Upper lobe of left lung (tissue), 6 donors: ENCODE measurements at places on chromosomes 13 and 19. TPM values are rescaled to one million over a fixed set of nuclear protein-coding genes. Genes with fewer than 3 reads are reported as not detected.
A peak's percentile ranks its signal among the peaks of the same experiment; 100 is the strongest.

DNA sequence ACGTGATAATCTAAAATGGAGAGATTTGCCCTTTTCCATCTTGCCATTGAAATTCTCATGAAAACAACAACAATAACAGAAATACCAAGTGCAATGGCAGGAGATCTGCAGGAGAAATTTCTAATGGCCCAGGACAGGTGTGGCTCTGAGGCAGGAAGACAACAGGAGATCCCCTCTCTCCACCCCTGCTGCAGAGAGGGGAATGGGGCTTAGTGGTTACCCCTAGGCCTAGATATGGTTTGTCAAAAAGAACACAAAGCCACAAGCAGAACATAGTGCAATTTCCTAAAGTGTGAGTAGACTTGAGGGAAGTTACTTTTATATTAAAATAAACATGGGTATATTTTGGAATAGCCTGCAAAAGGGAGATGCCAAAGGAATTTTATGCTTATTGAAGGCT, 369.5 kb downstream of the KCNRG start:
- H3K27me3 ChIP-seq: no peaks in the 10 kb centered on the region
- no peak overlapping the region for H3K4me3 ChIP-seq
- peaks cover 12% of the 10 kb centered on the region for H3K4me1 ChIP-seq
- no peak overlapping the region for H3K27ac ChIP-seq

DNA sequence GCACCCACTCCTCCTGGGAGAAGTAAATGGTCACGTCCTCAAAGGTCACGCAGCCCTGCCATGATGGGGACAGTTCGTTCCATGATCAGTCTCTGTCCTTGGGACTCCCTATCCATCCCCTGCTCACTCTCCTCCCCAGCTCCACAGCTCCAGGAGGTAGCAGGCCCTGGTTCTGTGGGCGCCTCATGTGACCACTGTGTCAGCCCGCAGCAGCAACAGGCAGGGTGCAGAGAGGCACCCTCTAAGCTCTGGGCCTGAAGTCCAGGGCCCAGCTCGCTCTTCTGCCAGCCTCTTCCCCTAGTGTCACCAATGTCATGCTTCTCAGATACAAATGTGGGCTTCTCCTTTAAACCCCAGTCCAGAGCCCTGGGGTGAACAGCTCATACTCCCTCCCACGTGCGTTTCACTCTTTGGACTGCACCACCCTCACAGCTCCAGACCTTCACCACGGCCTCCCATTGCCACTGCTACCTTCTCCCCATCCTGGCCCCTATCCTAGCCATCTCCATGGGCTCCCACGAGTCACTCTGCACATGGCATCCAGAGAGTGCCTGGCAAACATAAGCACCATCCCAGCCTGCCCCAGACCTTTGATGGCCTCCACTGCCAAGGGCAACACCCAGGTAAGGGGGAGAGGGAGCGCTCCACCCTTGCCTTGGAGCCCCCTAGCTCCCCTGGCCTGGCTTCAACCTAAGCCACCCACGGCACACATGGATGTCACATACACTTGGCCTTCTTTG, 2.9 kb downstream of the ZNF792 start:
- H3K27ac ChIP-seq: peak overlapping the region; percentile 85
- peaks cover 26% of the 10 kb centered on the region for H3K4me1 ChIP-seq
- H3K36me3 ChIP-seq: peaks cover 45% of the 10 kb centered on the region
- no peak for DNase-seq
- H3K4me3 ChIP-seq: no peak overlapping the region
- H3K27me3 ChIP-seq: no peaks in the 10 kb centered on the region

DNA sequence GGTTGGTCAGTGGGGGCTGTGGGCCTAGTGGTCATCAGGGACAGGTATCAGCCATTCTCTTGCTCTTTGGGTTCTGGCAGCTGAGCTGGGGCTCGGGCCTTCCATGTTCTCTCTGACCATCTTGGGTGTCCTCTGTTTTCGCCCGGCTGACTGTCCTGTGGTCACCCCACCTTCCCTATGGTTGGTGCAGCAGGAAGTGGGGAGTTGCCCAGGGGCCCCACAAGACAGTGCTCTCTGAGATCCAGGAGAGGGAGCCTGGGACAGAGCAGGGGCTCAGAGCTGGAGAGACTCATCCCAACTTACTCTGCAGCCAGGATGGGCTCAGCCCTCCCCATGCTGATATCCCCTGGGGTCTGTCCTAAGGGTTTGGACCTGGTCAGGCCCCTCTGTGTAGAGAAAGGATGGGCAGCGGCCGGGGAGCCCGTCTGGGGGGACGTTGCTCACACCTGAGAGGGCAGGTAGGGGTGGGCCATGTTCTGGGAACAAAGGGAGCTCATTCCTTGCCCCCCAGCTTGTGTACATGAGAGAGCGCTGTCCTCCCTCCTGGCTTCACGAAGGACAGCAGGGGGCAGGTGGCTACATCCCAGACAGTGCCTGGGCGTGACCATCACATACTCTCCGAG, 937 bp upstream of the CEACAM8 start:
- no peak overlapping the region for H3K27ac ChIP-seq
- H3K36me3 ChIP-seq: no peaks in the 10 kb centered on the region
- H3K27me3 ChIP-seq: no peaks in the 10 kb centered on the region
- no peak overlapping the region for H3K4me3 ChIP-seq
- DNase-seq: peak; percentile 57

- H3K27ac ChIP-seq: peak overlapping the region; percentile 93
- peak; percentile 28 for DNase-seq
- peaks cover 3% of the 10 kb centered on the region for H3K36me3 ChIP-seq
- H3K27me3 ChIP-seq: no peaks in the 10 kb centered on the region
- peak overlapping the region; percentile 68 for H3K4me3 ChIP-seq
Measured at GRCh38 chr19:39996218-39996810, 546 bp upstream of the ZNF546 start.

GRCh38 chr19:32924200-32924599, 47.6 kb downstream of the CEP89 start:
- no peak overlapping the region for H3K4me3 ChIP-seq
- no peak overlapping the region for H3K27ac ChIP-seq
- DNase-seq: no peak
- no peaks in the 10 kb centered on the region for H3K4me1 ChIP-seq
- H3K36me3 ChIP-seq: peaks cover 6% of the 10 kb centered on the region
- H3K27me3 ChIP-seq: no peaks in the 10 kb centered on the region

The LHB gene
- not detected for total RNA-seq

The PRR22 gene
- 2.5 TPM for total RNA-seq

The PKN1 gene
- 278 TPM for total RNA-seq

GRCh38 chr13:75705395-75705794, 69.3 kb downstream of the LMO7 start:
- H3K27ac ChIP-seq: peak overlapping the region; percentile 53
- no peaks in the 10 kb centered on the region for H3K27me3 ChIP-seq
- H3K4me3 ChIP-seq: no peak overlapping the region
- no peaks in the 10 kb centered on the region for H3K36me3 ChIP-seq
- DNase-seq: no peak
- H3K4me1 ChIP-seq: peaks cover 4% of the 10 kb centered on the region

The ACP5 gene
- 289 TPM for total RNA-seq

- no peaks in the 10 kb centered on the region for H3K27me3 ChIP-seq
- no peaks in the 10 kb centered on the region for H3K36me3 ChIP-seq
- H3K4me3 ChIP-seq: no peak overlapping the region
Measured at GRCh38 chr13:42644841-42645240, 70.9 kb downstream of the TNFSF11 start.

GRCh38 chr13:113854238-113855011, 9.5 kb downstream of the GAS6 start:
- H3K4me3 ChIP-seq: no peak overlapping the region
- peak; percentile 75 for DNase-seq
- peaks cover 49% of the 10 kb centered on the region for H3K4me1 ChIP-seq
- H3K27ac ChIP-seq: no peak overlapping the region
- H3K36me3 ChIP-seq: no peaks in the 10 kb centered on the region

- no peaks in the 10 kb centered on the region for H3K4me1 ChIP-seq
- H3K27me3 ChIP-seq: no peaks in the 10 kb centered on the region
- no peak overlapping the region for H3K4me3 ChIP-seq
- H3K27ac ChIP-seq: no peak overlapping the region
- no peaks in the 10 kb centered on the region for H3K36me3 ChIP-seq
- no peak for DNase-seq
Measured at GRCh38 chr13:109812382-109812781, 26.0 kb upstream of the IRS2 start.

The ZNF738 gene
- total RNA-seq: 5.5 TPM

DNA sequence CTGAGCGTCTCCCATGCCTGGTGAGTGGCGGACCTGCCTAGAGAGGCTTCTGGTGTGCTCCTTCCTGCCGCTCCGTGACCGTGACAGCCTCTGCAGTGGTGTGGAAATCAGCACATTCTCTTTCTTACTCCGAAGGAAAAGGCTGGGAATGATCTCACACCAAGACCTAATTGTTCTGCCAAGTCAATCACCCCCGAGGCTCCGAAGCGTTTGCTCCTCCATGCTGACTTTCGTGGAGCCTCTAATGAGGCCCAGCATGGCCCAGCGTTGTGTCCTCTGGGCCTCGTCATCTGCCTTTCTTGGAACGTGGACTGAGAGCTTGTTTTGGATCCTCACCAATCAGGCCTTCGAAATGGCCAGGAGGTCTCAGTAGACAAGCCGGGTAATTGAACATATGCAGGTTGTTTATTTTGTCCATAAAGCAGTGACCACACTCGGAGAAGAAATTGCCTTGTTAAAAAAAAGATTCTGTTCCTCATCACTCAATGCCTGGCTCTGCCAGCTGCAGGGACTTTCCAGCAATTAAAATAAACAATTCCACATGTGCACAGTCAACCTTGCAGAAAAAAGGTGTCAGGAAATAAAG, 107.1 kb downstream of the UBL3 start:
- H3K27me3 ChIP-seq: no peaks in the 10 kb centered on the region
- H3K4me3 ChIP-seq: no peak overlapping the region
- H3K36me3 ChIP-seq: no peaks in the 10 kb centered on the region
- no peak for DNase-seq
- H3K4me1 ChIP-seq: no peaks in the 10 kb centered on the region
- H3K27ac ChIP-seq: no peak overlapping the region
